ENCODE measurements at places on chromosomes 2 and 18.

GRCh38 chr2:10912076-10912731, 470 bp downstream of the KCNF1 start:
- DNase-seq: no peak

DNA sequence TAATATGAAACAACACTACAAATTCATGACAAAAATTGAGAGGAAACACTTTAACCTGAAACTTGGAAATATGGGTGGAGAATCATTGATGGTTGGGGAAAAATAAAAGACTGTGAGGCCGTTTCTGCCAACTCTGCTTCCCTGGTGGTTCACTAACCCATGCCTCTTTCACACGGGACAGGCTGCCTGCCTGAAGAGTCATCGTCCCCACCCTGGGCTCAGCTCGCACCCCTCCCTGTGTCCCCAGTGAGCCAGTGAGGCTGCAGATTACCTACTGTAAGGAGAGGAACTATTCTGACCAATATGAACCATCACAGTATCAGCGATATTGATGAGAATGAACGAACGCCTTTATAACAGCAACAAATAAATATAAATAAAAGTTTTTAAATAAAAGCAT, 357.8 kb upstream of the CDH20 start:
- no peak for DNase-seq

- no peak for DNase-seq
Observed at GRCh38 chr2:207768168-207768865, 1.4 kb downstream of the FZD5 start.

DNA sequence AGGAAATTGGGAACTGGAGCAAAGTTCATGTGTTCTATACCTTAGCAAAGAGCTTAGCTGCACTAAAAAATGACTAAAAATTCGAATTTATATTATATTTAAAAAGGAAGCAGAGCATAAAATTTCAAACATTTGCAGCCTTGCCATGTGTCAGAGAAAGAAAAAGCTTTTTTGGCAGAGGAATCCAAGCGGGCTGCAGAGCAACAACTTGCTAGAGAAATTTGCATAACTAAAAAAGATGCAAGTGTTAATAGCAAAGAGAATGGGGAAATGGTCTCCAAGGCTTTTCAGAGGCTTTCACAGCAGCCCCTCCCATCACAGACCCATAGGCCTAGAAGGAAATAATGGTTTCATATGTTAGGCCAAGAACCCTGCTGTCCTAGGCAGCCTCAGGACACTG, 1315.9 kb downstream of the DSC3 start:
- no peak for DNase-seq

- no peak for DNase-seq
Observed at GRCh38 chr2:88049622-88050021, 6.0 kb downstream of the KRCC1 start.

- no peak for DNase-seq
Observed at GRCh38 chr2:214695789-214696188, 113.7 kb downstream of the BARD1 start.

DNA sequence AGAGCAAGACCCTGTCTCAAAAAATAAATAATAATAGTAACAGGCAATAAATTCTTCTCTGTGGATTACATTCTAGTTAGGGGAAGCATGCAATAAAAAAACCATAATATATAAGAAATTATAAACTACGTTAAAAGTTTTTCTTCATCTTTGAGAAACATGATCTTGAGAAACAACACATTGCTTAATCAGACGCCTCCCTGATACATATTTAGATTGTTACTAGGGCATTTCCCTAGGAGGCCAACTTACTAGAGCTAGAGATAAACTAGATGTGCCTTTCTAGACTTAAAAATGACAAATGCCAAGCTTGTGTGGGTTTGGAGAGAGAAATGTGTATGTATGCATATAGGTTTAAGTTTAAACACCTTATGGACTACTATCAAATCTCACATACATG, 76.3 kb upstream of the GALNT5 start:
- DNase-seq: no peak

DNA sequence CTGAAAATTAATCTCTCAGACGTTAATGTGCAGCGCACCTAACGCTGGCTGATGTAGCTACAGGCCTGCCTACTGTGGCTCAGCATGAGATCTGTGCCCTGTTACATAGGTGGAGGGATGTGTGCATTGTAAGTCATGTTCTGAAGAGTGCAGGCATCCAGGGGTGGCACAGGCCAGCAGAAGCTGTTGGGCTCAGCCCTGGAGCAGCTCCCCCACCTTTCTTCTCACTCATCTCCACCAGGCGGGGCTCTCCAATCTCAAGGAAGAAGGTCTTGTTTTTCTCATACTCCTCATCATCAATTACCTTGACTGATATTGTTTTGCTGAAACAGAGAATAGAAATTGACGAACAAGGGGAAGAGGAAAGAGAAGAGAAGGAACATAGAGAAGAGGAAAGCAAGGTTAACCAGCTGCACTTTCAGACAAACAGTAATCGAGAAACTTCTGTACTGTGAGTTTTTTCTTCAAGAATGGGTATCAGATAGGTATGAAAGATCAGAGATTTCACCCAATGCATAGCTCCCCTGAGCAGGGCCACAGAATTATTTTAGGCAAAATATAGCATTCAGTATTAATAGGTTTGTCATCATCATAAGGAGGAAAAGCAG, 273.6 kb downstream of the SLC8A1 start:
- no peak for DNase-seq

DNA sequence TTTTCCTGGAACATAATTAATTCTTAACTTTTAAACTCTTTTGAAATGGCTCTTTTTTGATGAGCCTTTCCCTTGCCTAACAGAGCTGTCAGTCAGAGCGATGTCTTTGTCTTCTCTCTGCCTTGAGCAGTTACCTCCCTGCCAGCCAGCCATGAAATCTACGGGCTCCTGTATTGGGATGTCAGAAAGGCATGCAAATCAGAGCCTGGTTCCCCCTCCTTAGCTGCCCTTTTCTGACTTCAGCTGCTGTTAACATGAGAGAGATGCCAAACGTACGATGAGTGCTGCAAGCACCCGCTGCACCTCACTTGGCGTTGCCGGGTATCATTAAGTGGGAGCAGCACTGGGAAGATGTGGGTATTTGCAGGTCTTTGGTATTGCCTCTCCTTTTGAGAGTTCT, 131.4 kb upstream of the BOD1L2 start:
- no peak for DNase-seq

GRCh38 chr2:218029366-218030360, 26.9 kb upstream of the TNS1 start:
- DNase-seq: no peak

All from esophagus squamous epithelium (tissue), 5 donors.